ENCODE measurements at places on chromosomes 1 and 21.

GRCh38 chr1:205422993-205423642 lies 1.3 kb upstream of the LEMD1 start:
- no peak for DNase-seq

DNA sequence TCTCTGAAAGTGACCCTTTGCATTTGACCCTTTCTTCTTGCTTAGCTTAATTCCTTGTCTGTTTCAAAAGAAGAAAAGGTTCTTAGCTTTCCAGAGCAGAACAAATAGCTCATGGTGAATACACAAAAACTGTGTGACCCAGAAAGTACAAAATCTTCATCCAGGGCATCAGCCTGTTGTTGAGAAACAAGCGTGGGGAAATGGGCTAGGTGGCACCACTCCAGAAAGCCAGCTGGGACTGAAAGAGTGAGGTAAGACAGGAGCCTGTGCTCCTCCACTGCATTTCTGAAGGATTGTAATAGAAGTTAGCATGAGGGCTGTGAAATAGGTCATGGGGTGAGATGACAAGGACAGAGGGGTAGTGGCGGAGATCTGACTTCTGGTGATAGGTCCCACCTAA lies 45.8 kb downstream of the CYP2J2 start:
- DNase-seq: peak; percentile 56

- no peak for DNase-seq
Observed at GRCh38 chr1:234936612-234937389, 191.8 kb downstream of the TOMM20 start.

DNA sequence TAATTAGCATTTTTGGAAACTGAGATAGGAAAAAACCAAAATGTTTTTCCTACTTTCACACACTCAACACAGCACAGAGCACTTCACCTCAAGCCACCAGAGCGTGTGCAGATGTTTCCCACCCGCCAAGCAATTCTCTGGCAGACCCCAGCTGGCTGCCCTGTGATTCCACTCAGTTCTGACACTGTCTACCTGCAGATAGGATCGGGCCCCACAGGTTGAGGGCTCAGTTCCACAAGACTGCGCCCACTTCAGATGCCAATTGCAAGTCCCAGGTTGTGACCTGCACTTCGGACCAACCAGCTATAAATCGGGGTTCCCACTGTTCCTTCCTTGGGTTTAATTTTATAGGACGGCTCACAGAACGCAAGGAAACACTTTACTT lies 9.9 kb downstream of the KIAA1614 start:
- no peak for DNase-seq

DNA sequence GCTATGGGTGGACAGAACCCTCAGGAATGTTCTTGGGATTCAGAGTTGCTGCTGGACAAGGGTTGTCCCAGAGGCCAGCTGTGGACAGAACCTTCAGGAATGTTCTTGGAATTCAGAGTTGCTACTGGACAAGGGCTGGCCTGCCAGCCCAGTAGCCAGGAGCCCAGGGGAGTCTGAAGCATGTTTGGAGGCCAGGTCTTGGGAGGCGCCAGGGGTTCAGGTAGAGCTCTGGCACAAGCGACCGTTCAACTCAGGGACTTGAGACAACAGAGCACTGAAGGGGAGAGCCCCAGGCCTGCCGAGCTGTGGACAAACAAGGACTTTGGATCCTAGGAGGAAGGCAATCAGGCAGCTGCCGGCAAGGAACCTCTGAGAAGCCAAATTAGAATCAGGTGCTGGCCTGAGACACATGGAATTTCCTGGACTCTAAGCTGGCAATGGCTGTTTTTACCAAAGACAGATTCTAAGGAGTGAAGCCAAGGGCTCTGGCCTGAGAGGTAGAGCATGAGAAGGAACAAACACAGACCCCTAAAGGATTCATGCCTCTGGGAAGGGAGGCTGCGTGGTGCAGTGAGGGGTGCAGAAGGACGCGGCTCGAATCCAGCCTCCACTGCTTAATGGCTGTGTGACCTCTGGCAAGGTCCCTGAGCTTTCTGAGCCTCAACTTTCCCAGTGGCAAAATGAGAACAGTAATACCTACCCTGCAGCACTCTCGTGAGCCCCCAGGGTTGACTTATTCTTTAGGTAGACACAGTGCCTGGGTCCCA lies 13.4 kb downstream of the PLA2G5 start:
- peak; percentile 51 for DNase-seq

- DNase-seq: no peak
Observed at GRCh38 chr1:19208710-19209438, 1.2 kb downstream of the UBR4 start.

DNA sequence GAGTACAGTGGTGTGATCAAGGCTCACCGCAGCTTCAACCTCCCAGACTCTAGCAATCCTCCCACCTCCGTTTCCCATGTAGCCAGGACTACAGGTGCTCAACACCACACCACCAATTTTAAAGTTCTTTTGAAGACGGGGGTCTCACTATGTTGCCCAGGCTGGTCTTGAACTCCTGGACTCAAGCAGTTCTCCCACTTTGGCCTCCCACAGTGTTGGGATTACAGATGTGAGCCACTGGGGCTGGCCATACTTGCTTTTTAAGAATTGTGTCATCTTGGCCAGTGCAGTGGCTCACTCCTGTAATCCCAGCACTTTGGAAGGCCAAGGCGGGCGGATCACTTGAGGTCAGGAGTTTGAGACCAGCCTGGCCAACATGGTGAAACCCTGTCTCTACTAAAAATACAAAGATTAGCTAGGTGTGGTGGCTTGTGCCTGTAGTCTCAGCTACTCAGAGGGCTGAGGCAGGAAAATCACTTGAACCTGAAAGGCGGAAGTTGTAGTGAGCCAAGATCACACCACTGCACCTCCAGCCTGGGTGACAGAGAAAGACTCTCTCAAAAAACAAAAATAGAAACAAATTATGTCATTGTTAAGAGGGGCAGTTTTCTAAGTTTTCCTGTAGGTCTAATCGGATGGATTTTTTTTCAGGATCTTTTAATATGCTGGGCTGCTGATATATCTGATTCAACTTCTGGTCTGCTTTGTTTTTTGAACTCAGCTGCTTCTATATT lies 18.7 kb downstream of the AK4 start:
- no peak for DNase-seq

DNA sequence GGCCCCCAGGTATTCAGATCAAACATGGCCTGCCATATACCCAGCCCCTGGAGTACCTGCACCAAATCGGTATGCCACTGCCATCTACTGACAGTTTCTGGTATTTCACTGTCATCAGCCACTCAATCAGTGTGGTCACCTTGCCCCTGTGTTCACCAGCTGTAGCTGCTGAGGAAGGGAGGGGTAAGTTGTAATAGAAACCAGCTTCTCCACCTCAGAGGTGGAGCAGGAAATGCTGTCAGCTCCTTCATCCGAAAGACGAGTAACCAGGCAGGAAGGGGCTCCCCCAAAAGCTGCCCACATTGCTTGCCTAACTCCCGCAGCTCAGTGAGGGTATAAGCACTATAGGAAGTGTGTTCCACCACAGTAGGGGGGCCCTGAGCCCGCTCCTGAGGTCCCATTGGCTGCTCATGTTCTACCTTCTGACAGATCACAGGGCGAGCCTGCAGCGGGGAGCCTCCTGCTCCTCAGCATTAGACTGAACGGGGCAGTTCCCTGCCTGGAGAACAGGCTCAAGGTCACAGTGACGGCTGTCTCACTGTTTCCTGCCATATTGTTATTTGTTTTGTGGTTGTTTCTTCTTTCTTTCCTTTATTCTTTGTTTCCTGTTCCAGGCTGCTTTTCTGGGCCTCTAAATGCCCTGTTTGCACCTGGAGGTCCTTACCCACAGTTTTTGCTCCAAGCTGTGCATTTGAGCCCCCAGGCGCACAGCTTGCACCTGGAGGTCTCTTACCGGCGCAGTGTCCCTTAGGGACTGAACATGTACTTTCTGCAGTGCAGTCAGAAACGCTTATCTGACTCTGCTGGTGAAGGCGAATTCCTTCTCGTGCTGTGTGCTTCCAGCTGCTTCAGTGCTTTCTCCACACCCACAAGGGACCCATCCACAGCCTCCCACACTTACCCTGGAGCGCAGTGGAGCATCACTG lies 1638.3 kb downstream of the MRPL39 start:
- no peak for DNase-seq

- DNase-seq: no peak
Observed at GRCh38 chr1:185096531-185096930, 51.2 kb downstream of the RNF2 start.

- DNase-seq: no peak
Observed at GRCh38 chr1:29487291-29487690, 251.0 kb downstream of the PTPRU start.

GRCh38 chr1:210098356-210098755 lies 134.2 kb upstream of the SERTAD4 start:
- no peak for DNase-seq

DNA sequence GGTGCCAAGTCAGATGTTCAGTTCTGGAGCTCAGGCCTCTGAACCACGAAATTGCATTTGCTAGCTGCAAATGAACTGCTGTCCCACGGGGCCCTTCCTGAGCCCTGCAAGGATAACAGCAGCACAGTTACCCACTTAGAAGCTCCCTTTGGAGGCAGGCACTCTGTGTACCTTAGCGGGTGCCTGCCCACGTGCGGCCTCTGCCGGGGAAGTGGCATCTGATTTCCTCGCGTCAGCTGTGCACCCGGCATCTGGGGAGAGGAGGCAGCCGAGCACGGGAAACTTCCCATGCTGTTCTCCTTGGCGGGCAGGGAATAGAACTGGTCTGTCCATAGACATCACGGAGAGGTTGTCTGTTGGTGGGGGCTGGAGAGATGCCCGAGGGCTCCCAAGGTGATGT lies 148.0 kb upstream of the C1orf174 start:
- no peak for DNase-seq
